ENCODE measurements at places on chromosomes 3 and 15. TPM values are rescaled to one million over a fixed set of nuclear protein-coding genes. Genes with fewer than 3 reads are reported as not detected.

DNA sequence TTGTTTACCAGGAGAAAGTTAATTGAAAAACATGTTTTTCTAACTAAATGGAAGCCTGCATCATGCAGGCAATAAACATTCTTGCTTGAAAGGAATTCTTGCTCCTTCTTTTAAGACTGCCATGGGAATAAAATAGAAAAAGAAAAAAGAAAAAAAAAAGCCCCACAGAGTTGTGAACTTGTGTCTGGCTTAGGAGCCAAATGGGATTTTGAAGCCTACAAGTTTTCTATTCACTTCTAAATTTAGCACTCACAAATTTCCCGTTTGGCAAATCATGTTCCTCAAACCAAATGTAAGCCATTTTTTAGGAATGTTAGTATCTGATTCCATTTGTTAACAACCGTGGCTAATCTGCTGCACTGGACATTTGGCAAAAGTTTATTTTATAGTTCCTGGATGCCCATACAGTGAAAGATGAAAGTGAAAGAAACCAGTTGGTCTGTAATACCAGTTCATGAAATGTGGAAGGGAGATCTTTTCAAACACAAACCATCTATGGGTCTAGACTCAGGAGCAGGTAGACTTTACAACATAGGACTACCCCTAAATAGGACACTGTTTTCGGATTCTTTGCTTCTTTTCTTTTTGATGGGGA is 133.8 kb upstream of the GMNC start:
- ATAC-seq: no peak

DNA sequence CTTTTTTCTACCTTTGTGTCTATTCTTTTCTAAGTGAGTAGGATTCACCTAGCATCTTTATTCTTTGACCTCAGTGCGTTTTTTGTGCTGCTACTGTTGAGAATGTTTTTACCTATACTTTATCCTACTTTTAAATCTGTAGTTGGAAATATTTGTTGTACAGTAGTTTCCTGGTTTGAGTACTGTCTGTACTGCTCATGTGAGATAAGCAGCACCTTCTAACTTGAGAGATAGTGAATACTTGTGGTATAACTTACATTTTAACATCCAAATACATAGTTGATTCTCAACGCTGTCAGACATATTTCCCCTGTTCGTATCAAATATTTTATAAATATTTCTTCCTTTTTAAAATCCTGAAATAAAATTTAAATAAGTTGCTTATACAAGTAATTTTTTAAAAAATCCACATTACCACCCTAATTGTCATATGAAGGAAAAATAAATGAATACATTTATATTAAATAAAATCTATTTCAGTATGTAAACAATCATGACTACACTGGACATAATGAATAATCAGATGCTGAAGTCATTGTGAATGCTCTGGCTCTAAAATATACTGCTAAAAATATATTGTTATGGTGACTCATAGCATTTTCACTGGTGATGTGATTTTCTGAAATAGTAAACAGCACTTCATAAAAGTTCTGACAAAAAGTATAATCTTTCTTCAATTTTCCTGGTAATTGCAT is 17.4 kb downstream of the ATP11B start:
- peak; percentile 64 for ATAC-seq

DNA sequence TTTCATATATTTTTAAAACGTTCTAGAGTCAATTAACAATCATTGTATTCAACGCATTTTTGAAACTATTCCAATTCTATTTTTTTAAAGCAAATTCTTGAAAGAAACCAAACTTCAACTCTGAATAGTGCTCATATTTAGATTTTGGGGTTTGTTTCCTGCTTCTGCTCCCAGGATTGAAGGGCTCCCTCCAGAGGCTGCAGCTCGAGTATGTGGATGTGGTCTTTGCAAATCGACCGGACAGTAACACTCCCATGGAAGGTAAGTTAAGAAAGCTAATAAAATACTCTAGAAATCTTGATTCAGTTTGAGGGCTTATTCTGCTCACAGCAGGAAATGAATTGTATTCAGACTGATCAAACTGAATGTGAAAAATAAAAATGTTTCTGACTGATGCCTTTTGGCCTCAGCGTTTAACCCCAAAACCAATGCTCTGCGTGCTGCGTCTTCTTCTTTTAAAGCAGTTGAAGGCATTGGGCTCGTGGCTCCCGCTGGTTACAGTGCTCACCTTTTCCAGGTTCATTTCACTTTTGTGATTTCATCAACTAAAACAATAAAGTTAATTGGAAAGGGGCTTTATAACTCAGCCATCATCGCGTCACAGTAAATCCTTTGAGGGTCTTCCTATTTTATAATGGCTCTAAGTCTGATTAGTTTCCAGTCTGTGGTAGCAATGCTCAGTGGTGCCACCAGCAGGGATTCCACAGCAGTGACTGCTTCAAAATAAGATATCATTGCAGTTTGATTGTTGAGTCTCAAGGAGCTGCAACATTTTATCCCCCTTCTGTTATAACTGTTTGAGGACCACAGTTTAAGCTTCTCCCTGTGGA is 80.1 kb downstream of the SSR3 start:
- ATAC-seq: no peak

GRCh38 chr3:95705786-95706418 is 1108.5 kb upstream of the EPHA6 start:
- ATAC-seq: peak; percentile 70

DNA sequence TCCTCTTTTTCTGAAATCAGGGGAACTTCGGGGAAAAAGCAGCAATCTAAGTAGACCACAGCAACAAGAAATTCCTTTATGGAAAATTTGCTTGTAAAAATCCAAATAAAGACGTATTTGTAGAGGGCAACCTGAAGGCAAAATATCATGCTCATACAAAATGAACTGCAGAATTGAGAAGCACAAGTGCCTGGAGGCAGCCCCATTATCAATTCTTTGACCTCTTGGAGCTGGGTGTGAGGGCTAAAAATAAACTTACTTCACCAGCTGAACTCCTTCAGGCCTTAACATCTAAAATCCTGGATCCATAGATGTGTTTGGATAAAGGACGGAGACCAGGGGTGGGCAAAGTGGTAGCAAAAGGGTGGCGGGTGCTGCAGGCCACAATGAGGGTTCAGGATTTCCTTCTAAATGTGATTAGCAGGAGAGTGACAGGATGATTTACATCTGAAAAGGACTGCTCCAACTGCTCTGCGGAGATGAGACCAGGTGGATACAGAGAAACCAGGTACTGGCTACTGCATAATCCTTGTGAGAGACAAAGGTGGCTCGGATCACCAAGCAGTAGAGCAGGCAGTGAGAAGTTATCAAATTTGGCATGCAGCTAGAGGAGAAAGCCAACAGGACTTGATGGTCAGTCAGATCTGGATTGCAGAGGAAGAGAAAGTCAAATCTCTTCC is 81.7 kb upstream of the TJP1 start:
- ATAC-seq: no peak

Gene ANKUB1
- total RNA-seq: not detected

Gene GCNT3
- not detected for total RNA-seq

Gene CDHR4
- total RNA-seq: 0.40 TPM

GRCh38 chr15:61122647-61123375 is 106.3 kb downstream of the RORA start:
- no peak for ATAC-seq

GRCh38 chr3:63814237-63814636 is 4.9 kb upstream of the C3orf49 start:
- ATAC-seq: no peak

DNA sequence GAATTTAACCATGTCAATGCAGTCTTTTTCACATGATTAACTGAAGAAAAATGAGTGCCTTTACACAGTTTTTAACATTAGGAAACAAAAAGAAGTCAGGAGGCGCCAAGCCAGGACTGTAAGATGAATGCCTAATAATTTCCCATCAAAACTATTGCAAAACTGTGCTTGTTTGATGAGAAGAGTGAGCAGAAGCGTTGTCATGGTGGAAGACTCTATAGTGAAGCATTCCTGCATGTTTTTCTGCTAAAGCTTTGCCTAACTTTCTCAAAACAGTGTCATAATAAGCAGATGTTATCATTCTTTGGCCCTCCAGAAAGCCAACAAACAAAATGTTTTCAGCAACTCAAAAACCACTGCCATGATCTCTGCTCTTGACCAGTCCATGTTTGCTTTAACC is 156.8 kb upstream of the CDIN1 start:
- ATAC-seq: no peak

Gene ZNF620
- 2.3 TPM for total RNA-seq

DNA sequence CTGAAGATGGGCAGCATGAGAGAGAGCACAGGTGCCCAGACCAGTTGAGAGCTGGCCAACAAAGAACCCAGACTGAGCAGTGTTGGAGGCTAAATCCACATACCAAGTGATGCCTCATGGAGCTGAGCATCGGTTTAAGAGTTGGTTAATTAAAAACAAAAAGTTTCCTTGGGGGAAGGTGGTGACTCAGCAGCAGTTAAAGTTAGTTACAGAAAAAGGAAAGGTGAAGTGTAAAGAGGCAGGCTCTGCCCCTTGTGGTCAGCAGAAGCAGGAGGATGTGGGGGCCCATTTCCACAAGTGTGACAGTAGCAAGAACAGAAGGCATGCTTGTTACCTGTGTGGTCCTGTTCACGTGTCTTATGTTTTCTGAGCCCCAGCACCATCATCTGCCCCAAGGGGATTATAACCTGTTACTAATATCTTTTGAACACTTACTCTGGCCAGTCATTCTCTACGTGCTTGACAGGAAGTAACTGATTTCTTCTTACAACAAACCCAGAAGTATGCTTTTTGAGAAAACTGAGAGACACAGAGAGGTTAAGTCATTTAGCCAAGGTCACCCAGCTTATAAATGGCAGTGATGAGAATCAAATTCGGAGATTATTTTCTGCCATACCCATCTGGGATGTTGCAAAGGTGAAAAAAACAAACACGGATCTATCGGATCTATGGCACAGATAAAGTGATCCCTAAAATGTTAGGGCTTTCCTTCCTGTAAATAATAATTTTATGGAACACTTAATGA is 91.0 kb downstream of the EPHB1 start:
- ATAC-seq: peak; percentile 19

GRCh38 chr3:4672725-4673275 is 179.7 kb downstream of the ITPR1 start:
- ATAC-seq: no peak

DNA sequence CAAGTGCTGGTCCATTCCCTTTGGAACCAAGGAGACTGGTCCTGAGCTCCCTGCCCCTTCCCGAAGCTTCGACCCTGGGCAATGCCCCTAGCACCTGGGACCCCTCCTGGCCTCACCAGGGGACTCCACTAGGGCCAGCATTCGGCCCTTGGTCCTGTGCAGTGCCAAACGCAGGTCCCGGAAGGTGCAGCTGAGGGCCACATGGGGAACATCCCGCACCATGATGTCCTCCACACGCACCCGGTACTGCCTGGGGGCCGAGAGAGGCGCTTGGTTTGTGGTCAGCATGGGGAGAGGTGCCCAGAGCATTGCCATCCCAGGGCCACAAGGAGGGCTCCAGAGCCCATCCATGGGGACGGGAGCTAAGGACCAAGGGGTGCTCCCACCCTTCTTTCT is 7.9 kb downstream of the CLCN2 start:
- ATAC-seq: no peak

DNA sequence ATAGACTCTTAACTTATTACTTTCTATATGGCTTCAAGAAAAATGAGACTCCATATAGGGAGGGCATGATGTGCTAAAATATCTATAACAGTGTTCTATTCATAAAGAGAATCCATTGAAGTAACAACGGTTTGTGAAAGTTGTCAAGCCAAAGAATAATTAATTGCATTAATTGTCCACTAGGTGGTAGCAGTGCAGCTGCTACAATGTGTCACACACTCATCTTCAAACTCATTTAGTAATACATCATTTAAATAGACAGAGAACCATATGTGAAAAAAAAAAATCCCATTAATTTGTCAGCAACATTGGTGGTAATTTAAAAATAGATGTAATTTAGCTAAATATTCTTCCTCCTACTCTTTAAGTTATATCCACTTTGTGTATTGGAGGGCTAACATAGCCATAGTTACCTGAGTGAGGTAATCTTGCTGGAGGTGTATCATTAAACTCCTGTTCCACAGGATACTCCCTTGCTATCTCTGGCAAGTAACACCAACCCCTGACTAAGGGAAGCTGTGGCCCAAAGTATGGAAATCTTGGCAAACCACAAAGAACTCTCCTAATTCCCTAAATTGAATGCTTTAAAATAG is 3.7 kb upstream of the CPA3 start:
- peak; percentile 40 for ATAC-seq

DNA sequence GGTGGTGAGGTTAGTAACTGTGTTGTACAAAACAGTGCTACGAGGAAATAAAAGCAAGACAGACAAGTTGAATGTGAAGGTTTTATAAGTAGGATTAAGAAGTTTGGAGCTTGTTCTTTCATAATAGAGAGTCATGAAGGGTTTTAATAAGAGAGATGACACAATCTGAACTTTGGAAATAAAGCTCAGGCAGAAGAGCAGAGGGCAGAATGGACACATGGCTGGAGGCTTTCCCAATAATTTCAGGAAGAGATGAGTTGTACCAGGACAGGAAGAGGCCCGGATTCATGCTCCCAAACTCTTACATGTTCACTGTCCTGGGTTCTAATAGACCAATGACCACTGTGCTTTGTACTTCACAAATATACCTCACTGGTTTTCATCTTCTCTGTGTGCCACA is 194.8 kb downstream of the SLC9A9 start:
- no peak for ATAC-seq

DNA sequence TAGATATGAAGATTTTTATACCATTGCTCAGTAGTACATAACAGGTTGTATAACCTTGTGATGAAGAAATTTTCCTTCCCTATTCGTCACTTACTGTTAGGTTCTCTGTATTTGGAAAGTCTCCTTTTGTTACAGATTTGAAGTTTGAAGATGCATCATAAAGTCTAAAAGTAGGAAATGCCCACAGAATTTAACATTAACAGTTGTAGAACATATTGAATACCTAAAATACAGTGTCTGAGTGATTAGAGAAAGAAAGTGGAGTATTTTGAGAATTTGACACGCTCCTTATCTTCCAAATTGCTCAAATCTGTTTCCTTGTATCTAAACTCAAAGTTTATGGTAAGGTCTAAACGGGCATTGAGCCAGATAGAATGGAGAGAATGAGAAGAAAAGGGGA is 111.3 kb downstream of the MBNL1 start:
- no peak for ATAC-seq

DNA sequence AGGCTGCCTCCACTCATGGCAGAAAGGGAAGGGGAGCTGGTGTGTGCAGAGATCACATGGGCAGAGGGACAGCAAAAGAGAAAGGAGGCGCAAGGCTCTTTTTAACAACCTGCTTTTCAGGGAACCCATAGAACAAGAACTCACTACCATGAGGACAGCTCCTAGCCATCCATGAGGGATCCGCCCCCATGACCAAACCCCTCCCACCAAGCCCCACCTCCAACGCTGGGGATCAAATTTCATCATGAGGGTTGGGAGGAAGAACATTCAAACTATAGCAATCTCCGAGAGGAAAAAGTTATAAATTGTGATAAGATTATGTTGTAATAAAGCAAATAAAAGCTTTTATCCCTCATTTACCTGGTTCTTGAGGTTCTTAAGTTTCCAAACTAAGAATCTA is 84.7 kb upstream of the LMCD1 start:
- ATAC-seq: no peak

All from activated T-helper 17 cell treated with anti-CD3 and anti-CD28 coated beads, Interleukin-2, amount 50 U/mL, for 72 hours (primary cell).